ENCODE measurements at places on chromosomes 1 and 21.

DNA sequence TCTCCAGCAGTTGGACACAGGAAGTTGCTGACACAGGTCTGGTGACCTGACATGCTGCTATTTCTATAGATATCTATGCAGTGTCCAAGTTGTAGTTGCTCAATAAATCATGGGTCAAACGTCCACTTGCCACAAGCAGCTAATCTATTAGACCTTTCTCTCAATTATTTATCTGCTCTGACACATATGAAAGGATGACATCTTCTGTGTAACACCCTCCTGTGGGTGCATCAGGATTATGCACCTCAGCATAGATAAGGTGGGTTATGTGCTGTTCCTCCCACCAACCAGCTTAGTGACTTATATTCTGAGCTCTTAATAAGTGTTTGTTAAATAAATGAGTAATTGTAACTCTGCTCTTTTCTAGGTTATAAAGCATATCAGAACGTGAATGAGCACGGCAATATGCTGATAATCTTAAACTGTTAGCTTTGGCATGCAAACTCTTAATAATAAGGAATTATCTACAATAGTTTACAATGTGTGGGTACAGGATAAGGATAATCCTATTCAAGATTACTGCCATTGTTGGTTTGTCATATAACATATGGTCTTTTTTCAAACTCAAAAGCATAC lies 90.7 kb upstream of the GCLM start:
- no peak for DNase-seq

DNA sequence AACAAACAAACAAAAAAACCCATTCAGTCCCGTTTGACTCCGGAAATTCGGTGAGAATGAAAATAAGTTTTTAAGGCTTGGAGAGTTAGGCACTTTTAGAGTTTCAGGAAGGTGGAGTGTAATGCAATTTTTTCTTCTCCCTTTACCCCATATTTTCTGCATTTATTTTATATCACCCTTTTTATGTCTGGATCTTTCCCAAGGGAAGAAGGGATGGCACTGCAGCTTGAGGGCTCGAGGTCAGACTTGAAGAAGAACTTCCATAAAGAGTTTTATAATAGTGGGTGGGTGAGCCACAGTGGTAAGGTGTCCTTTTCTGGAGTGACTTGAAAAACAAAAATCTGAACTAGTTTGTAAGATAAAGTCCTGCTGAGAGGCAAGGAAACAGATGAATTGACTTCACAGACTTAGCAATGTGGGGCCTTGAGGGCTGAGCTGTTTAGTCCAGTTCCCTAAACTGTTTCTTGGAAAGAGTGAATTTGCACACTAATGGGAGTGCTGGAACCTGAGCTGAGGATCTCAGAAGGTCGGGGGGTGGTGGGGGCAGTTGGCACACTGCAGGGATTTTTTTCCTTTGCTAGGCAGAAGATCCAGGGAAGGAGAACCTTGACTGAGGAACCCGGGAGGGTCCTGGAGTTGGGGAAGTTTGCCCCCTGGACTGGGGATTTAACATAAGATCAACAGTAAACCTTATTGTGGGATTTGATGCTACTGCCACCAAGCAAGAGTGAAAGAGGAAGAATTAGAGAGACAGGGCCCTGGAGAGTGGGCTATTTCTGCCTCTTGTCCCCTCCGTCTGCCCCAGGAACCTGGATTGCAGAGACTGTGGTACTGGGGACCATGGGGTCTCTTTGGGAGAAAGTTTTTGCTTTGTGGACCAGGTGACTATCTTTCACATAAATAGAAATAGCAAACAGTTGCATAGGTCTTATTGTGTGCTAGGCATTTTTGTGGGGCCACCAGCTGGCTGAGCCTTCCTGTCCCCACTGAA lies 1.8 kb upstream of the MEX3A start:
- no peak for DNase-seq

GRCh38 chr1:42480921-42481320 lies 17.8 kb downstream of the CCDC30 start:
- DNase-seq, result no peak

DNA sequence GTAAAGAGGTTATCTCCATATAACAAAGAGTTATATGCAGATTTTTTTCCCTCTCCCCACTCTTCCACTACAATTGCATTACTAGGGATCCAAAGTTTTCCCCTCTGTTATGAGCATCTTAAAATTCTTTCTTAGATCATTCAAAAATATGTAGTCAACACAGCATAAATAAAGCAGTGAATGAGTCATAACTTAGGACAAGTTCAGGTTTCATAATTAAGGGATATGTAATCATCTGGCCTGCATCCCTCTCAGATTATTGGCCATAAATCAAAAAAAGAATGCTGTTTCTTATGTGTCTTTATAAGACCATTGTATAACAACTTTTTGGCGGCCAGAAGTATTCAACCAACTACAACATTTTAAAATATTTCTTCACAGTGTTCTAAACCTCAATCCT lies 1526.1 kb downstream of the KCNT2 start:
- DNase-seq, result no peak

DNA sequence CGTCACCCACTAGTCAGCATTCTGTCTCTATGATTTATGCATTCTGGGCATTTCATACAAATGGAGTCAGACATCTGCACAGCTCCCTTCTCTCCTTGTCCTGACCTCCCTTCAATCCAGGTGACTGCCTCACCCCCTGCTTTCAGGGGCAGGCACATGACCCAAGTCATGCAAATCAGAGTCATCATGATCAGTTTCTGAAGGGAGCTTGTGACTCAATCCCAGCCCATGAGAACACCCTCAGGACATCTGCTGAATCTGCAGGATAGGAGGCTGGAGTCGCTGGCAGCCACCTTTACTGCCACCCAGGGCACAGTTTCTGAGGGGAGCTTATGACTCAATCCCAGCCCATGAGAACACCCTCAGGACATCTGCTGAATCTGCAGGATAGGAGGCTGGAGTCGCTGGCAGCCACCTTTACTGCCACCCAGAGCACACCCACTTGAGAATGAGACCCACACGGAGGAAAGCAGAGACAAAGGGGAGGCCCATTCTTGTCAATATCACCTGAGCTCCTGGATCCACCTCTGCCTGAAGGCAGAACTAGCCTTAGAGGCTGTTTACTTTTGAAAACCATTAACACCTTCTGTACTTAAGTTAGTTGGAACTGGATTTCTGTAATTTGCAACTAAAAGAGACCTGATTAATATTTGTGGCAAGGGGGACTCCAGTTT lies 62.3 kb upstream of the SLC25A33 start:
- DNase-seq, result no peak

DNA sequence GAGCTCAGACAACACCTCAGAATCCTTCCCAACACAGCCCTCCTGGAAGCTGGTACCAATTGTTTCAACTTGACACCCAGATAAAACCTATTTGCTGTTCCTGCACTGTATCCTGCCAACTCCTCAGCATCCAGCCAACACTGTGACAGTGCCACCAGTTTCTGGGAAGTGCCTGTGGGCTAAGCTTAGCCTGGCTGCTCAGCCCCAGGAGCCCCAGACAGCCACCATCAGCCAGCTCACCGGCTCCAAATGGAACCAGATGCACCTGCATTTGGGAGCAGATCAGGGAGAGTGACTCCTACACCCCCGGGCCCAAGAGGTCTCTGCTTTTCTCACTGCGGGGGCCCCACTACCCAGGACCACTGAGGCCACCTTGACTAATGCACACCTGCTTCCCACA lies 24.9 kb downstream of the KCNN3 start:
- no peak for DNase-seq

- no peak for DNase-seq
These were observed 597.9 kb upstream of the ADAMTS5 start for GRCh38 chr21:27564684-27565301.

DNA sequence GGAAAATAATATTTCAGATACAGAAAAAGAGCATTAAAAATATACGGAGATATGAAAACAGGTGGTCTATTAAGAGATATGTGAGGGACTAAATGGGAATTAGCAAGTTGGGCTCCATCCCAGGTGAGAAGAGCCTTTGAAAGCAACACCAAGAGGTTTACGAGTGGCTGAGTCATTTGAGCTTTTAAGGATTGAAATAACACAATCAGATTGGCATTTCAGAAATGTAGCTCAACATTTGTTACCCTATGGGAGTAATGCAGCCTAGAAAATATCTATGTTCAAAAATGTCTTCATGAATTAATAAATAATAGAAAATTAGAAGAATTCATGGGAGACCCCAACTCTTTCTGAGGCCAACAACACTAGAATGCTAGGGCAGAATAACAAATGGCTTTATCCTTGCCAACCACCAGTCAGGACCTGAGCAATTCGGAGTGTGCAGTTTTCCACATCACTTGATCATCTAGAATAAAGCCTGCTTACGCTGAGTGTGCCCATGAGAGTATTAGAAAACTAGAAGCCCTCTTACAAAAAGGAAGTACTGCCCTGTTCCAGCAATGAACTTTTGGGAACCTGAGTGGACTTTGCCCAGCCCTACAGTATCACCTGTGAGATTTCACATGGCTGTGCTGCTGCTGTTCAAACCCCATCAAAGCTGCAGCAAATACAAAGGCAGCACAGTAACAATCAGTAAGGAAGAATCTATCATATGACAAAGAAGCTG lies 538.0 kb upstream of the CAMK1G start:
- no peak for DNase-seq

GRCh38 chr1:202563818-202564217 lies 146.4 kb downstream of the SYT2 start:
- DNase-seq, result no peak

DNA sequence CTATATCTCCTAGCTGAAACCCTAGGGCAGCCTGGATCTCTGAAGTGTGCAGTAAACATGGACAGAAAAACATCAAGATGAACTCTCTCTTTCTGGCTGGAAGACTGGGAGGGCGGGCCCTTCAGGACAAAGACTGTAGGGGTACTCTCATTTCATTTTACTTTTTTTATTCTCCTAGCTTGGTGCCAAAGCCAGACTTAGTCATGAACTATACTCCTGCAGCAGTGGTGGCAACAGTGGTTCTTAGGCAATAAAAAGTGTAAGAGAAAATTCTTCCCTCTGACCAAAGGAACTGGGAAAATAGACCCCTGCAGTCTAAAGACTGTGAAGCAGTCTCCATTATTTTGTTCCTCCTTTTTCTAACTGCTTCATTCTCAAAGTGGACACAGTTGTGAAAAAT lies 213.8 kb upstream of the JUN start:
- DNase-seq, result no peak

DNA sequence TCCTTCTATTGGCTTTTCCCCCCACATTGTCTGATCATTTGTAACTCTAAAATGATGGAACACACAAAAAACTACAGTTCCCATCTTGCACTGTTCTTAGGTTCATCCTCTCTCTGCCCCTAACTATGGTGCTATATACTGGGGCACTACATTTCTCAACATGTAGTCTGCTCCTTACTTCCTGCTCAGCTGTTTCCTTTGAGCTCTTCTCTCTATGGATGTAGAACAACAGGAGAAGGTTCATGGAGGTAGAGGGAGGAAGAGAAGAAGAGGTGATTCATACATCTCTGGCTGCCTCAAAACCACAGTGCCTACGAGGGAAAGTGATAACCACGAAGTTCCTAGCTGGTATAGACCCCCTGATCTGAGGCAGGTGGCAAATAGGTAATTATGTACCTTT lies 7.0 kb upstream of the C1orf146 start:
- no peak for DNase-seq

GRCh38 chr1:45221716-45222115 lies 15.3 kb upstream of the ZSWIM5 start:
- DNase-seq, result no peak

GRCh38 chr1:210557426-210558077 lies 228.8 kb downstream of the HHAT start:
- no peak for DNase-seq

- DNase-seq, result no peak
These were observed 84.7 kb downstream of the NDUFS5 start for GRCh38 chr1:39110882-39111281.

DNA sequence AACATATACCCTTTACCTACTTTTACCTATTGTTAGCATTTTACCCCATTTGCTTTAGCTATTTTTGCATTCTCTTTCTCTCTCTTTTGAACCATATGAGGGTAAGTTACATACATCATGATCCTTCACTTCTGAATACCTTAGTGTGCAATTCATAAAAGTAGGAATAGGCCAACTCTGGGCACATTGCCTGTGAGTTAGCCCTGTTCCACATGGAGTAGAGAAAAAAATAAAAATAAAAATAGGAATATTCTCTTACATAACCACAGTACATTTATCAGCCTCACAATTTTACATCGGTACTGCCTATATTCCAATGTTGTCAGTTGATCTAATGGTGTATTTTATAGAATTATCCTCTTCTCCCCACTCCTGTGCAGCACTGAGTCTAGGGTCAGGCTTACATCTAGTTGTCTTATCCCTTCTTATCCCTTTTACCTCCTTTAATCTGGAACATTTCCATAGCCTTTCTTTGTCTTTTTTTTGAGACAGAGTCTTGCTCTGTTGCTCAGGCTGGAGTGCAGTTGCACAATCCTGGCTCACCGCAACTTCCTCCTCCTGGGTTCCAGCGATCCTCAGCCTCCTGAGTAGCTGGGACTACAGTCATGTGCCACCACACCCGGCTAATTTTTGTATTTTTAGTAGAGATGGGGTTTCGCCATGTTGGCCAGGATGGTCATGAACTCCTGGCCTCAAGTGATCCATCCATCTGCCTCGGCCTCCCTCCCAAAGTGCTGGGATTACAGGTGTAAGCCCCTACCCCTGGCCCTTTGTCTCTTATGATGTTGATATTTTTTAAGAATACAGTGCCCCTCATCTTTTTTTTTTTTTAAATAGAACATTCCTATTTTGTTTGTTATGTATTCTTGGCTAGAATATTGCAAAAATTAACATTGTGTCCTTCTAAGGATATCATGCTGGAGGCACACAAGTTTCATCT lies 11.1 kb upstream of the SLC30A1 start:
- no peak for DNase-seq

GRCh38 chr21:16667395-16667794 lies 845.4 kb upstream of the CXADR start:
- DNase-seq, result no peak

DNA sequence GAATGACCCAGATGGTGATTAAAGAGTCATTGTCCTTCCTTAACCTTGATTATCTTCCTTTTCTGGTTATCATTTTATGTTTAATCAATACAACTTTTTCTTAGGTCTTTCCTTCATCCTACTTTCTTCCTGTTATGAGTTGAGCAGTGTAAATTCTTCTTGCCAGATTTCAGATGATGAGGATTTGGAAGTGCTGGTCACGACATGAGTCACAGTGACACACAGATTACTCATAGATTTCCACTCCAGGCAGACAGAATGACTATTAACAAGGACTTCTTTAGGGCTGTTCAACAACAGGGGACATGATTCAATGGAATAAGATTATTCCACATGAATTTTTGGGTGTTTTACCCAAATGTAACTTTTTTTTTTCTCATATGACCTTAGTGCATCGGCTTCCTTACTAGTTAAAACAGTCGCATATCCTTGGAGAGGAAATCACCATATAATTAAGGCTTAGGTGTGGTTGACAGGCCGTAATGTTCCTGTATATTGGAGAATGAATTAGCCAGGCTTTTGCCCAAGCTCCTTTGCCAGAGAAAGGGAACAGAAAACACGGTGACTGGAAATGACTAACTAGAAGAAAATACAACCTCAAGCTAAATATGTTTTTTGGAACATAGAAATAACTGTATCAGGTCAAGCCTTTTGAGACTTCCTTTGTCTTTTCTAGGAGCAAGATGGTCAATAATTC lies 44.2 kb downstream of the PRRX1 start:
- no peak for DNase-seq
